Effector memory CD4-positive, alpha-beta T cell (primary cell): ENCODE measurements at places on chromosomes 13 and 19.

DNA sequence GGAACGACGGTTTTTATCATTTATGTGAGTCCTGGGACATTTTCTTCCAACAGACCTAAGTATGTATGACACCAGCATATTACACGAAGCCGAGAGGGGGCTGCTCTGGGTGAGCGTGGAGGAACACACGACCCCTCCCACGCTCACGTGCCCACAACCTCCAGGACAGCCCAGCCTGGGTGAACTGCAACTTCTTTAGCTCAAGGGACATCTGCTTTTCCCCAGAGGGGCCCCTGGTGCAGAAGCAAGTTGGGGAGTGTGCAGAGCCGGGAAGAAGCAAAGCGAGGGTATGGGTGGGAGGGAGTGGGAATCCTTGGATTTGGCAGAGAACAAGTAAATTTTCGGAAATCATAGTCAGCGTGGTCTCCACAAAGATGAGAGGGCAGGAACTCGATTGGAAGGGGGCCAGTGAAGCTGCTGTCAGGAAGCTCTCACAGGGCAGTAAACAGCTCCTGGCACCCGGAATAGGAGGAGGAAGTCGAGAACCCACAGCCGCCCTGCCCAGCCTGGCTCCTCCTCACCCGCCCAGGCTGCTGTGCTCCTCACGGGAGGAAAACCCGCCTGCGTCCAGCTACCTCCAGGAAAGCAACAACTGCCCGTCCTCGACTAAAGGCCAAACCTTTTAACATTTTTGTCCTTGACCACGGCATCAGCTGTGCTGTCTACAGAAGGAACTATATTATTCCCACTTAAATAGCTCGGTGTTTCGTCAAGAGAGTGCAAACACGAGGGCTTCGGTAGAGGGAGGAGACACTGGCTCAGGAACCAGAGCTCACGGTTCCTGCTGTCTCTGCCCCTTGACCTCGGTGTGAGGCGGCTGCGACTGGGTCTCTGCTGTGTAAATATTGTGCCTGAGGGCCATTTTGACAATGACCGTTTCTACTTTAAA lies 17.2 kb upstream of the CFAP97D2 start:
- no peak for DNase-seq

GRCh38 chr19:29681422-29682235 lies 16.4 kb downstream of the PLEKHF1 start:
- no peak for DNase-seq

- no peak for DNase-seq
These were observed 9.6 kb downstream of the CPT1C start for GRCh38 chr19:49700563-49700962.

- DNase-seq, result no peak
These were observed 66.2 kb downstream of the ZMYM2 start for GRCh38 chr13:20024702-20025101.
